ENCODE measurements at places on chromosomes 2 and 18. TPM values are rescaled to one million over a fixed set of nuclear protein-coding genes. Genes with fewer than 3 reads are reported as not detected.

NETO1 gene
- total RNA-seq = 1.4 TPM

SLC4A3 gene
- total RNA-seq = 12.5 TPM

RND3 gene
- total RNA-seq = 446 TPM

RGPD4 gene
- total RNA-seq = not detected

SOX11 gene
- not detected for total RNA-seq

UGT1A10 gene
- not detected for total RNA-seq

EMX1 gene
- total RNA-seq = not detected

SANBR gene
- 6.6 TPM for total RNA-seq

TBR1 gene
- total RNA-seq = under 0.01 TPM

HS6ST1 gene
- 61.0 TPM for total RNA-seq

HOXD13 gene
- total RNA-seq = not detected

RGPD3 gene
- 0.33 TPM for total RNA-seq
